ENCODE measurements at places on chromosomes 11 and 22.

DNA sequence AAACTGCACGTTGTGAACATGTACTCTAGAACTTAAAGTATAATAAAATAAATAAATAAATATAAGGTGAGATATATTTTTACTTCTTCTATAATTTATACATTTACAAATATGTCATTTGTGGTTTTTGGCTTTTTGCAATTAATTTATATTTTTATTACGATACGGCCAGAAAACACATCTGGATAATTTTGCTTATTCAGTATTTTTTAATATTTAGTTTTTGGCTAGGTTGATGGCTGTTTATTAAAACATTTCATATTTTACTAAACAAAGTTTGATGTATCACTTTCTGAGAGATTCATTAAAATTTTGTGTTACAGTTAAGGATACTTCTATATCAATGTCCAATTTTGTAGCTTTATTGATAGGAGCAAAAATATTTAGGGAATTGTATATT is 15.7 kb upstream of the TYR start:
- DNase-seq = no peak

DNA sequence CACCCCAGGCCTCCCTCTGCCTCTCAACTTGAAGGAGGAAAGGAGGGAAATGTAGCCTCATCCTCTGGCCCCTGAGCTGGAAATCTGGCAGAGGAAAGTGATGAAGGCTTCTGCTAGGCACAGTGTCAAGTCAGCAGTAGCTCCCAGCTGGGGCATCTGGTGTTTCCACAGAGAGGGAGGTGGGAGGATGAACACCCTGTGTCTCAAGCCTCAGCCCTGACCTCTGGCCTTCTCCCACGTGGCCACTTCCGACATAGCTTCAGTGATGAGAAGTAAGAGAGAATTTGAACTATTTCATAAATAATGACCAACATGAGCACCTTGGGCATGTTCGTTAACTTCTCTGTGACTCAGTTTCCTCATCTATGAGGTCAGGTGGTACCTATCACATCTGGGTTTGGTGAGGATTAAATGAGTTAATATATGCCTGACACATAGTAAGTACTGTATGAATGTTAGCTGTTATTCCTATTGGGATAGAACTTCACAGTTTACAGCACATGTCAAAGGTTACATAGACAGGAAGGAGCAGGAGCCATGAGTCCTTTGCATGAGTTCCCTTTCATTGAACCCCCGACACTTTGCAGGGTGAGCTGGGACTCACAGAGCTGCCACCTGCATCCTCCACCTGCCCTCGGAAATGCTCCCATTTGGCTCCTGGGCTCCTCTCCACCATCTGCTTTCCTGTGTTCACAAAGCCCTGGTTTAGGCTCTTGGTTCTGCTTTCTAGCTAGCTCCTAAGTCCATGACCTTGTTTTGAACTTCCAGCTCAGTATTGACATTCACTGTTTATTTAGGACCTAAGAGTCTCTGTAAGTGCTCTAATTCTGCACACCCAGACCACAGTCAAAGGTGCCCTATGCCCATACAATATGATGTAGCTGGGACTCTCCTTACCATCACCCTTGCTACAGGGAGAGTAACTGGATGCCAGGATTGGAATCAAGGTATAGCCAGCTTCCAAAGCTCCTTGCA is 61.7 kb downstream of the CSNK2A3 start:
- DNase-seq = no peak

DNA sequence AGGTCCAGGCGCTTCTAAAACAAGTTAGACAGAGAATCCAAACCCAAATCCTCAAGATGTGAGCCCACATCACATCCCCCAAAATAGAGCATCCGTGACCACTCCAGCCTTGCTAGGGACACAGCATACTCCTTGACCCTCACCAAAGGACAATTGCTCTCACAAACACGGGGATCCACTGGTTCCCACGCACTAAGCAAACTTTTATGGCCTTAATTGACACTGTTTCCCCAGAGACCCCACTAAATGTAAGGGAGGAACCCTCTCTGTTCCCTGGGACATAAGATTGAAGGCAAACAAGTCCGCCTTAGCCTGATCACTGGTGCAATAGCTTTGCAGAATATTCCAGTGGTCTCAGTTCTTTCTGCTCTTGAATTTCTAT is 20.1 kb downstream of the ZNF74 start:
- no peak for DNase-seq

DNA sequence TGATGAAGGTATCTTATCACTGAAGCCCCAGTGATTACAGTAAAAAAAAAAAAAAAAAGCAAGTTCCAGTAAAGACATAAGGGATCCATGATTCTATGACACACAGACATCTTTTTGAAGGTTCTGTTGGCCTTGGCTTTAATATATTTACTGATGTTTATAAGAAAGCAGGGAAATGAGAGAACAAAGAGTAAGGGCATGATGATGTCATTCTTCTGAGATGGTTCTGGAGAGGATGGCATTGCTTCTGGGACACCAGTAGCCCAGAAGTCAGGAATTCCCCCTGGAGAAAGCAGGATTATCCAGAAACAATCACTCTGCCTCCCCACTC is 233.6 kb downstream of the FAM76B start:
- no peak for DNase-seq

- no peak for DNase-seq
Observed at GRCh38 chr11:35102267-35102666, 36.7 kb upstream of the CD44 start.

DNA sequence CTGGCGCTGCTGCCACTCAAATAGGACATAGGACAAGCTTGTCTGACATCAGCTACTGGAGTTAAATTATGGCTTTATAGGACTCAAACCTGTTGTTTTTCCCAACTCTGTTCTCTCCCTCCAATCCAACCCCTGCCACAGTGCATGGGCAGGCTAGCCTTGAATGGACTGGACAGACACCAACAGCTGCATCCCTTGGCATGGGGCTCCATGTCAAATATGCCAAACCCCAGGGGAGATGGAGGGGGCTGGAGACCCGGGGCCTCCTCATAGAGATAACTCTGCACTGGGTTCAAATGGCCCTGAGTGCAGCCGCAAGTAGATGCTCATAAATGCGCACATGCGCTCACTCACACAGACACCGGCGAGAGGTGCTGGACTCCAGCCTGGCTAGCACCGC is 28.9 kb downstream of the CD5 start:
- DNase-seq = no peak

DNA sequence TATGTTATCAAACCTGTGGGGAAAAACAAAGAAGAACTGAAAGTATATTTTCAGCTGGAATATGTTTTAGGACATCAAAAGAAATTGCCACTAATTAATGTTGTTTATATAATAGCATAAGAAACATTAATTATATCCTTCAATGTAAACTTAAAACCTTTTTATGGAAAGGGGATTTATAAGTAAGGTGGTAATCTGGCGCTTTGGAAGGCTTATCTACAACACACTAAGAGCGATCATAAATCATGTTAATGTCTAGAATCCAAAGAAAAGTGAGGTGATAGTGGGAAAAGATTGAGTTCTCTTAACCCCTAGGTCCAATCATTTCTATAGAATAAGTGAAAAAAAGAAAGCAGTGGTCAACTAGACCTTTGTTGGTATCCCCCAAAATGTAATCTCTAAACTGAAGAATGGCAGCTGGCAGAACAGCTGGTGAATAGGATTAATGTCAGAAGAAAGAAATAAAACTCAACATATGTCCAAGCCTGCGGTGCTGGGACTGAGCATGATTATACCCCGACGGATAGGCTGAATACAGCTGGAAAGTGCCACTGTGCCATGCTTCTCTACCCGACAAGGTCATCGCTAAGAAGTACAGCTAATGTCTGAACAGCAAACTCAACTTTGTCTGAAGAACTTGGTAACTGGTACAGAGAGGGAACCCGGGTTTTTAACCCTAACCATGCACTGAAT is 64.0 kb downstream of the SOX6 start:
- DNase-seq = no peak

All from stimulated activated CD4-positive, alpha-beta T cell treated with anti-CD3 and anti-CD28 coated beads, Interleukin-15, amount 100 ng/mL, for 24 hours (primary cell).